ENCODE measurements at places on chromosomes 3 and 15. TPM values are rescaled to one million over a fixed set of nuclear protein-coding genes. Genes with fewer than 3 reads are reported as not detected.

DNA sequence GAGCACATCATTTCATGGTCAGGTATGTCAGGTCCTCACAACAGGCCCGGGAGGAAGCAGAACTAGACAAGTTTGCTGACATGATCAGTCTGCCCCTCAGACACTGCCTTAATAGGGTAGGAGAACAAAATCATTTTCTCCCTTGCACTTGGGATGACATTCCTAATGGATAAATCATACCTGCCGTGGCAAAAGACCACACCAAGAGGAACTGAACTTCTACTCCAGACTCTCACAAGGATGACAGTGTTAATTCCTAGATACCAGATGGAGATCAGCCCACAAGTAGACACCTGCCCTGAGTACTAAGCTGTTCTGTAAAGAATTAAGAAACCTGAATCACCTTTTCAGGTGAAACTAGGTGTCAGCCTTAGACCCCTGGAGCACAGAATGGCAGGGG lies 19.5 kb downstream of the SIAH2 start:
- no peaks in the 10 kb centered on the region for H3K27me3 ChIP-seq
- H3K4me1 ChIP-seq = peaks cover 2% of the 10 kb centered on the region
- H3K27ac ChIP-seq = peak overlapping the region; percentile 54
- peaks cover 19% of the 10 kb centered on the region for H3K36me3 ChIP-seq
- no peak overlapping the region for H3K4me3 ChIP-seq

The FGF12 gene
- 0.43 TPM for total RNA-seq

The CCDC54 gene
- not detected for total RNA-seq

The TUSC7 gene
- total RNA-seq = not detected

The KLHL24 gene
- 26.6 TPM for total RNA-seq

- no peaks in the 10 kb centered on the region for H3K36me3 ChIP-seq
- no peaks in the 10 kb centered on the region for H3K27me3 ChIP-seq
- no peak overlapping the region for H3K4me3 ChIP-seq
Observed at GRCh38 chr3:195156286-195156890, 114.6 kb downstream of the XXYLT1 start.

DNA sequence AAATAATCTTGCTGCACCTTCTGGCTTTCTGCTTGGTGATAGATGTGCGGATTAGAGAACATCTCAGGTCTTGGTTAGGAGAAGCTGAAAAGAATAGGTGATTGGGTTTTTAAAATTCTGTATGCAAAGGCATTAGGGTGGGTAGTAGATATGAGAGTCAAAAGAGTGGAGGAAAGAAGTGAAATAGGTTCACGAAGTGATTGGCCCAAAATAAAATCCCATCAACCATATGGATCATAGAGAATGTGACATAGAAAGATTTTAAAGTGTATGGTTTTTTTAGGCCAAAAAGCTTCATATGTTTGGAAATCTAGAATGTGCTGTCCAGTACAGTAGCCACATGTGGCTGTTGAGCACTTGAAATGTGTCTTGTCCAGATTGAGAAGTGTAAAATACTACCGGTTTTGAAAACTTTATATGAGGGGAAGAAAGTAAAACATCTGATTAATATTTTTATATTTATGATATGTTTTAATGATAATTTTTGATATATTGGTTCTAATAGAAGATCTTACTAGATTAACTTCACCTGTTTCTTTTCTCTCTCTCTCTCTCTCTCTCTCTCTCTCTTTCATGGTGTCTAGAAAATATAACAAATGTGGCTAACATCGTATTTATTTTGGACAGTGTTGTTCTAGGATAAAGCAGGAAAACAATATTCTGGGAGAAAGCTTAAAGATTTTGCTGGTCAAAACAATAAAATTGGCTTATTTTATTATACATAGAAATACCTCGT lies 2.9 kb downstream of the MBNL1 start:
- no peaks in the 10 kb centered on the region for H3K36me3 ChIP-seq
- H3K4me3 ChIP-seq = peak overlapping the region; percentile 76
- peak overlapping the region; percentile 94 for H3K27ac ChIP-seq
- DNase-seq = no peak
- H3K4me1 ChIP-seq = peaks cover 24% of the 10 kb centered on the region
- H3K27me3 ChIP-seq = no peaks in the 10 kb centered on the region

The GOLGA6D gene
- total RNA-seq = not detected

DNA sequence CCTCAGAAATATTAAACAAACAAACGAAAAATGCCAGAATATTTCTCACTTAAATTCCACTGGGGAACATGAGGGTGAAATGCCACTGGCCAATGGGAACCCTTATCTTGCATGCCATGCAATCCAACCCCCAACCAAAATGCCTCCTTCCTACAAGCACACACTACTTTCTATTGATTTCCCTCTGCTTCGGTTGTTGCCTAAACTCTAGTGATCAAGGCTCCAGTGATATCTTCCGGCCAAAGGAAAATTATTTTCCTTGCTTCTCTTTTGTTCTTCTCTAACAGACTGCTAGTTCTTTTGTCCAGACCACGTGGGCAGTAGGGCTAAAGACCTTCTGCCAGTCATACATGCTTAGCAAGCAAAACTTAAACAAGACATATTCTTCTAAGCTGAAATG lies 115.7 kb downstream of the TMCC1 start:
- H3K4me1 ChIP-seq = peaks cover 4% of the 10 kb centered on the region
- H3K36me3 ChIP-seq = no peaks in the 10 kb centered on the region
- H3K4me3 ChIP-seq = no peak overlapping the region
- no peak overlapping the region for H3K27ac ChIP-seq
- H3K27me3 ChIP-seq = no peaks in the 10 kb centered on the region

DNA sequence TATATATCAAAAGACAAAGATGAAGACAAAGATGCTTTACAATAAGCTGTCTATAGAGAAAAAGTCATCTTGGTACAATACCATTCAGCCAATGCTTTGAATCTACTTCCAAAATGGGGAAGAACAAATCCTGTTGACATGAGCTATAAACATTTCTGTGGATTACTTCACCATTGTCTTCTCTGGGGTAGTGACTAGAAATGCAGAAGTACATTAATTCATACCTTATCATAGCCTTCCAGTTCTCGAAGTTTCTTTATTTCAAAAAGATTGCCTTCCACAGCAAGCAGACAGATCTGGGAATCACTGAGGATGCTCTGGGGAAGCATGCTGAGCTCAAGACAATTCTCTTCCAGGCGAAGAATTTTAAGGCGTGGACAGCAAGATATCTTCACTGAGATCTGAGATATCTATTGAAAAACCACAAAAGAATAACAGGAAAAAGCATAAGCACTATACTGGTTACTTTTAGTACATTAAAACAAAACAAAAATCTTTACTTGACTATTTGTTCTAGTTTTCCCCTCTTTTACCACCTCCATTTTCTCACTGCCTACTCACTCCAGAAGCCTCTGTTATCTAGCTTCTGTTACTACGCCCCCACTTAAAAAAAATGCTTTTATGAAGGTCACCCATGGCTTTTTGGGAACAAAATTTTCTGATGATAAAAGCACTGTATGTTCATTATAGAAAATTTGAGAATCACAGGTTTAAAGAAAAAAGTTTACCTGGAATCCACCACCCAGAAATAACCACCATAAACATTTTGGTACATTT lies 3.6 kb downstream of the LRRC57 start:
- H3K4me1 ChIP-seq = peaks cover 20% of the 10 kb centered on the region
- no peaks in the 10 kb centered on the region for H3K27me3 ChIP-seq
- H3K4me3 ChIP-seq = no peak overlapping the region
- H3K36me3 ChIP-seq = peaks cover 24% of the 10 kb centered on the region
- DNase-seq = no peak
- no peak overlapping the region for H3K27ac ChIP-seq

GRCh38 chr3:126941721-126942270 lies 41.1 kb upstream of the PLXNA1 start:
- DNase-seq = no peak
- no peak overlapping the region for H3K27ac ChIP-seq
- H3K36me3 ChIP-seq = no peaks in the 10 kb centered on the region
- no peak overlapping the region for H3K4me3 ChIP-seq
- H3K4me1 ChIP-seq = no peaks in the 10 kb centered on the region

The CEMIP gene
- not detected for total RNA-seq

- H3K4me3 ChIP-seq = no peak overlapping the region
- no peak for DNase-seq
- H3K4me1 ChIP-seq = no peaks in the 10 kb centered on the region
- H3K36me3 ChIP-seq = peaks cover 5% of the 10 kb centered on the region
Observed at GRCh38 chr3:189132231-189132671, 39.5 kb upstream of the TPRG1 start.

The PLA2G4B gene
- total RNA-seq = 13.9 TPM

GRCh38 chr3:58012302-58012701 lies 4.1 kb downstream of the FLNB start:
- peaks cover 47% of the 10 kb centered on the region for H3K4me1 ChIP-seq
- no peaks in the 10 kb centered on the region for H3K36me3 ChIP-seq
- peak overlapping the region; percentile 80 for H3K27ac ChIP-seq
- no peaks in the 10 kb centered on the region for H3K27me3 ChIP-seq

- no peaks in the 10 kb centered on the region for H3K36me3 ChIP-seq
- H3K4me1 ChIP-seq = no peaks in the 10 kb centered on the region
- no peak for DNase-seq
- H3K27ac ChIP-seq = no peak overlapping the region
Observed at GRCh38 chr15:74333093-74333492, 34.4 kb downstream of the CYP11A1 start.

The PROK2 gene
- total RNA-seq = not detected

The SKOR1 gene
- total RNA-seq = not detected

DNA sequence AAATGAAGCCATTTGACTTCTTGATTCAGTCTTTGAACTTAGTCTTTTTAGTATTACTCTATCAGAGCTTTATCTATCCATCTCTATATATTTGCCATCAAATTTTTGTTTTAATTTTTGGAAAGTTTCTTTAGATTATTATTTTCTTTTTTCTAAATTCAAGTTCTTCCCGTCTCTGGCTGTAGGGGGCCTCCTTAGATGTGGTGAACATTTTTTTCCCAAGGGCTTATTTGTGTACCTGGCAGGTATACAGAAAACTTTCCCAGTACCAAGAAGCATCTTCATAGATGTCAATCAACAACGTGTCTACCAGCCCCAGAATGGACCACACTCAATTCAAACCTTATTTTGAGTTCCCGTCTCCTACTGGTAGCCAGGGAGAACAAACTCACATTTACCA lies 486.8 kb upstream of the CNTN4 start:
- no peaks in the 10 kb centered on the region for H3K36me3 ChIP-seq
- no peak for DNase-seq
- no peaks in the 10 kb centered on the region for H3K4me1 ChIP-seq
- no peak overlapping the region for H3K27ac ChIP-seq
- H3K4me3 ChIP-seq = no peak overlapping the region

GRCh38 chr3:180631317-180631716 lies 29.4 kb downstream of the TTC14 start:
- no peak overlapping the region for H3K27ac ChIP-seq
- DNase-seq = no peak
- no peak overlapping the region for H3K4me3 ChIP-seq
- no peaks in the 10 kb centered on the region for H3K36me3 ChIP-seq
- no peaks in the 10 kb centered on the region for H3K27me3 ChIP-seq
- no peaks in the 10 kb centered on the region for H3K4me1 ChIP-seq

GRCh38 chr15:51425517-51426040 lies 84.1 kb downstream of the GLDN start:
- no peak overlapping the region for H3K27ac ChIP-seq
- no peaks in the 10 kb centered on the region for H3K27me3 ChIP-seq
- DNase-seq = no peak
- no peaks in the 10 kb centered on the region for H3K4me1 ChIP-seq
- no peaks in the 10 kb centered on the region for H3K36me3 ChIP-seq
- H3K4me3 ChIP-seq = no peak overlapping the region

DNA sequence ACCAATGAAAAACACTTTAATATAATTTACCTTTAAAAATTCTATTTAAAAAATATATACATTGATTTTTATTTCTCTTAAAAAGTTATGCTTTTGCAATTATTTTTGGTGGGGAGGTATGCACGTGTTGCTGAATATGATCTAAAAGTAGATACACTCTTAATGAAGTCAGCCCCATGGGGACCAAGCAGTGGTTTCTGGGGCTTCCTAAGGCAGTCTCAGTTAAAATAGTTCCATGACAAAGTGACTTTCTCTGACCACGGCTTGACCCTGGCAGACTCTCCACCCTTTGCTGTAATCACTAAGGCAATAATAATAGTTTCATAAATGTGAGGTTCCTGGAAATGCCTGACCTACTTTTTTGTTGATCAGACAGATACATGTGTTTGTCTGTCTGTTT lies 50.4 kb downstream of the CCR4 start:
- H3K4me3 ChIP-seq = no peak overlapping the region
- H3K36me3 ChIP-seq = peaks cover 2% of the 10 kb centered on the region
- H3K27me3 ChIP-seq = no peaks in the 10 kb centered on the region
- no peaks in the 10 kb centered on the region for H3K4me1 ChIP-seq
